HCT116 (cell line): ENCODE measurements at places on chromosomes 2 and 18. TPM values are rescaled to one million over a fixed set of nuclear protein-coding genes. Genes with fewer than 3 reads are reported as not detected.

KIAA2012 gene
- not detected for total RNA-seq

RAD51AP2 gene
- 0.10 TPM for total RNA-seq

CFAP65 gene
- 0.52 TPM for total RNA-seq

PID1 gene
- total RNA-seq: 0.15 TPM

TRIM54 gene
- 2.0 TPM for total RNA-seq

GRCh38 chr2:219448776-219449341 is 14.2 kb downstream of the SPEG start:
- H3K27ac ChIP-seq: no peak overlapping the region
- H3K27me3 ChIP-seq: no peaks in the 10 kb centered on the region
- no peak for DNase-seq
- no peaks in the 10 kb centered on the region for H3K36me3 ChIP-seq
- H3K4me1 ChIP-seq: peaks cover 24% of the 10 kb centered on the region

- H3K4me1 ChIP-seq: peaks cover 7% of the 10 kb centered on the region
- no peak overlapping the region for H3K4me3 ChIP-seq
- DNase-seq: no peak
- no peaks in the 10 kb centered on the region for H3K27me3 ChIP-seq
- no peaks in the 10 kb centered on the region for H3K36me3 ChIP-seq
- no peak overlapping the region for H3K27ac ChIP-seq
Measured at GRCh38 chr2:200617156-200618053, 31.6 kb downstream of the AOX1 start.

GRCh38 chr18:159037-159652 is 788 bp downstream of the USP14 start:
- peaks cover 2% of the 10 kb centered on the region; the same call in 1 of the 2 replicates for H3K36me3 ChIP-seq
- no peaks in the 10 kb centered on the region for H3K4me1 ChIP-seq
- no peaks in the 10 kb centered on the region for H3K27me3 ChIP-seq
- no peak for DNase-seq

GRCh38 chr18:66760559-66760958 is 156.7 kb upstream of the CDH19 start:
- no peak for DNase-seq
- H3K36me3 ChIP-seq: no peaks in the 10 kb centered on the region
- no peaks in the 10 kb centered on the region for H3K4me1 ChIP-seq
- no peaks in the 10 kb centered on the region for H3K27me3 ChIP-seq

DNA sequence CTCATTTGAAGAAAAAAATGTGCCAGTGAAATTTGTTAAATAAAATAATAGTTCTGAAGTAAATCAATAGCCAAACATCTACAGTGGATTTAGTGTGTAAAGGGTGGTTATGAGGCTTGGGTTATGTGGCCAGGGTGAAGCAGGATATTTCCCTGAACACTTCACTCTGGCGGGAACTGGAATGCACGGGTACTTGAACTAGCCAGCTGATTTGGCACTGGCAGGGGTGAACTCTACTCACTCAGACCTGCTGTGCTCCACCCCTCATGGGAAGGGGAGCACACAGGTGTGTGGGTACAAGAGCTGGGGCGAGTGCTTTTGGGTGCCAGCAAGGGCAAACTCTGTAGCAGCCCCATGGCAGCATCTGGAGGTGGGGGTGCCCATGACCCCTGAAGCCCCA is 278.2 kb downstream of the CALCRL start:
- no peak overlapping the region for H3K27ac ChIP-seq
- H3K4me3 ChIP-seq: no peak overlapping the region
- no peaks in the 10 kb centered on the region for H3K27me3 ChIP-seq
- DNase-seq: no peak

GRCh38 chr2:177187631-177188312 is 24.8 kb upstream of the HNRNPA3 start:
- H3K4me1 ChIP-seq: peaks cover 20% of the 10 kb centered on the region
- H3K27me3 ChIP-seq: no peaks in the 10 kb centered on the region
- no peak overlapping the region for H3K4me3 ChIP-seq
- DNase-seq: peak; percentile 45

GRCh38 chr2:29269765-29270109 is 154.5 kb downstream of the CLIP4 start:
- H3K27me3 ChIP-seq: peaks cover 17% of the 10 kb centered on the region; the same call in 1 of the 2 replicates
- no peaks in the 10 kb centered on the region for H3K36me3 ChIP-seq
- no peak overlapping the region for H3K27ac ChIP-seq
- no peak for DNase-seq

DNA sequence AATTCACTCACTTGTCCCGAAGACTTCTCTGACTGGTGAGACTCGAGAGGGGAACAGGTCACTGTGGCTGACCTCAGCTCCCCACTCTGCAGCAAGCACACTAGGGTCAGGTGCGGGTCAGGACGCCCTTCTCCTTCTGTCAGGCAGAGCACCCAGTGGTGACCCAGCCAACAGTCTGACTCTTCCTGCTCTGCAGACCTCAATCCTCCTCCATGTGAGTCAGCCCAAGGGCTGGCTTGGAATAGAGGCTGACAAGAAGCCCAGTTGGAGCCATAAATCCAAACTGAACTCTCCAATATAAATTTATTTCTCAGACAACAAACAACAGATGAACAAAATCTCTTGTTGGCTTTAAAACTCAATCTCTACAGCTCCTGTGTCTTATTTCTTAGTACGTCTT is 253.1 kb downstream of the SH3BP4 start:
- no peak for DNase-seq
- H3K4me1 ChIP-seq: no peaks in the 10 kb centered on the region
- no peak overlapping the region for H3K4me3 ChIP-seq
- H3K27ac ChIP-seq: no peak overlapping the region
- H3K36me3 ChIP-seq: no peaks in the 10 kb centered on the region
- H3K27me3 ChIP-seq: 0 out of 2 replicates have a peak, but pooled peaks cover 6% of the 10 kb centered on the region

GRCh38 chr18:69885841-69886531 is 61.7 kb downstream of the CD226 start:
- H3K36me3 ChIP-seq: no peaks in the 10 kb centered on the region
- no peaks in the 10 kb centered on the region for H3K4me1 ChIP-seq
- H3K4me3 ChIP-seq: no peak overlapping the region
- no peaks in the 10 kb centered on the region for H3K27me3 ChIP-seq
- H3K27ac ChIP-seq: no peak overlapping the region

- DNase-seq: no peak
- no peak overlapping the region for H3K4me3 ChIP-seq
- peaks cover 19% of the 10 kb centered on the region for H3K4me1 ChIP-seq
- H3K27me3 ChIP-seq: no peaks in the 10 kb centered on the region
- H3K27ac ChIP-seq: no peak overlapping the region
- no peaks in the 10 kb centered on the region for H3K36me3 ChIP-seq
Measured at GRCh38 chr2:239440511-239440959, 39.7 kb upstream of the HDAC4 start.

- no peaks in the 10 kb centered on the region for H3K36me3 ChIP-seq
- no peak for DNase-seq
- peak overlapping the region; percentile 91 for H3K27ac ChIP-seq
- H3K4me1 ChIP-seq: peaks cover 11% of the 10 kb centered on the region
Measured at GRCh38 chr2:96816836-96817702, 1.0 kb downstream of the CNNM3 start.

DNA sequence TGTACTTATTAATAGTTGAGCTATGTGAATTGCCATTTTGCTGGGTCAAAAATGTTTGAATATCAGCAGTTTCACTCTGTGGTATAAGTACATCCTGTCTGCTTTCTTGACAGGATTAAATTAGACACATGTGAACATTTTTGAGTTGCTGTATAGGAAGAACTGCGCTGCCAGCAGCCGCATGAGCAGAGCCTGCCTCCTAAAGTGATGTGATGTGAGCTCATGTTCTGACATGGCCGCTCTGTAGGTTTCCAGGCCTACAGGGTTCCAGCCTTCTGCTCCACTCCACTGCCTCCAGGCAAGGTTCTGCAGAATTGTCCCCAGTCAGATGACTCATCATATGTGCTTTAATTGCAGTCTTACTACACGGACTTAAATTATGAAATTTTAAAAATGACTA is 119.7 kb upstream of the NFATC1 start:
- no peaks in the 10 kb centered on the region for H3K27me3 ChIP-seq
- H3K27ac ChIP-seq: no peak overlapping the region
- no peak for DNase-seq
- H3K4me1 ChIP-seq: no peaks in the 10 kb centered on the region
- H3K36me3 ChIP-seq: no peaks in the 10 kb centered on the region
- no peak overlapping the region for H3K4me3 ChIP-seq

DNA sequence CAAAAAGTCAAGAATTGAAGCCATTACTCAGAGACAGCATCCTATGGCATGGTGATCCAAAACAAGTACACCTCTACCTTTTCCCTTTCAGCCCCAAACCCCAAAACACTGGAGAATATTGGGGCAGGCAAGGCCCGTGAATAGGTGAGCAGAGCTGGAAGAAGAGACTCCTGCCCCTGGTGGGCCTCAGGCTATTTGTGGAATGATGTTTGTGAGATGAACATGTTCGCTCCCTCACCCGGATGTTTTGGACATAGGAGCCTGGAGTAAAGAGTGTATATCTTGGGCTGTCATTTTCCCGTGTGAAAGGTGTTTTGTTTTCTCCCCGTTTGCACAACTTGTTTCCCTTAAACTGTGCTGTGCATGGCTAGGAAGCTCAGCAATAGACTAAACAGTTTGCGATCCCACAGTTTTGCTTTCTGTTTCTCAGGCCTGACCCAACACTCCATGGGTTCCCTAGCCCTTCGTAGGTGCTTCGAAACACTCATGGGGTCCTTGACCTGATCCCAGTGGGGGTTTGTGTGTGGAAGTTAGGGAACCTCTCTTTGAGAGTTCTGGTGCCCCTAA is 136.5 kb upstream of the TNP1 start:
- peaks cover 63% of the 10 kb centered on the region for H3K27me3 ChIP-seq
- H3K27ac ChIP-seq: no peak overlapping the region
- no peak for DNase-seq
- H3K36me3 ChIP-seq: no peaks in the 10 kb centered on the region
- no peak overlapping the region for H3K4me3 ChIP-seq
- no peaks in the 10 kb centered on the region for H3K4me1 ChIP-seq

DNA sequence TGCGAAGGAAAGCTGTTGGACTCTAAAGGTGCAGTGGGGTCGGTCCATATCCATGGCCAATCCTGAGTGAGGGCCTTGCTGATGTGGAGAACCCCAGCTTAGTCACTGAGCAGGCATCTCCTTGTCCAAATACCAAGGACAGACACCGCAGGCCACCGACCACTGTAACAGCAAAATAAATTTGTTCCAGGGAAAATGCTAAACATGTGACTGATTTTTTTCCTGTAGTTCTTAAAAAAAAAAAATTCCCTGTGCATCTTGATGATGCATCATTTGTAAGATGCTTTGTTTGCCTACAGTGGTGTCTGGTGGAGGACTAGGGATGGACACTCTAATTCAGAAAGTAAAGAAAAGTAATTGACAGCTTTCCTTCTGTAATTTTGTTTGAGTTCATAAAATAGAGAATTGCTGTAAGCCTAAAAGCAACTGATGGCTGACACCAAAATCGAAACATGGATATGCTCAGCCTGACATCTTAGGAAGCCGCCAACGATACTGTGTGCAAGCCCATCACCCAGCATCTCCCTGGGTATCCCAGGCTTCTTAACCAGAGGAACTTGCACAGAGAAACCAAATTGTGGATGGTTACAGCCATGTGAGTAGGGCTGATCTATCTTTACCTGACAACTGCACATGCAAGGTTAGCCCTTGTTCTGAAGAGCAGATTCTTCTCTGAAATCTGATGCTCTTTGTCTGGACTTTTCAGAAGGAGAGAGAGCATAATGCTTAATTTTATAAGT is 188.6 kb downstream of the ARL4C start:
- H3K36me3 ChIP-seq: no peaks in the 10 kb centered on the region
- no peaks in the 10 kb centered on the region for H3K4me1 ChIP-seq
- H3K4me3 ChIP-seq: no peak overlapping the region
- no peak overlapping the region for H3K27ac ChIP-seq
- DNase-seq: no peak
- H3K27me3 ChIP-seq: no peaks in the 10 kb centered on the region

DNA sequence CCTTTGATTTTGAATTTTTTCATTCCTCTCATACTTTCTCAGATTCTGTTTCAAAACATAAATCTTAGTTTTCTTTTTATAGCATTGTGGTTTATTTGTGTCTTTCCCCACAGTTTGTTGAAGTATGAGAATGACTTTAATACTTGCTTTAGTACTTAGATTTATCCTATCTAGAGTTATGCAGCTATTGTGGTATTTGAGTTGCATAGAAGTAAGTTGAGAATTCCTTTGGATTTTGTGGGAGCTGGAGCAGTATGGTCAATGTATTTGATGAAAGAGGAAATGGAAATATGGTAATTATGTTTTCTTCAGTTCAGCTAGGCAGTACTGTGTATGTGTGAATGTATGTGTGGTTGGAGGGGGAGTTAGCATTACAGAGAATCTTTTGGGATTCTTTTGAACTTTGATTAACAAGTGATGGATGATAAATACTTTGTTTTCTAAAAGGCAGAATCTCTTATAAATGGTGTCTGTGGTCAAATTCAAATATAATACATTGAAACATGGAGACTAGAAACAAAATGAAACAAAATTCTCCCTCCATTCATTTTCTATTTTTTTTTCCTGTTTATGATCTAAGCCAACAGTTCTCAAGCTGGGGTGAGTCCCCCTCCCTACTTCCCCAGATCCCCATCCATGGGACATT is 3.0 kb downstream of the ACVR2A start:
- peaks cover 6% of the 10 kb centered on the region; the same call in 1 of the 2 replicates for H3K4me1 ChIP-seq
- no peak for DNase-seq
- no peaks in the 10 kb centered on the region for H3K36me3 ChIP-seq
- no peak overlapping the region for H3K4me3 ChIP-seq
- no peak overlapping the region for H3K27ac ChIP-seq
- no peaks in the 10 kb centered on the region for H3K27me3 ChIP-seq

- no peak for DNase-seq
- H3K27ac ChIP-seq: no peak overlapping the region
- no peaks in the 10 kb centered on the region for H3K4me1 ChIP-seq
- no peaks in the 10 kb centered on the region for H3K27me3 ChIP-seq
- no peak overlapping the region for H3K4me3 ChIP-seq
Measured at GRCh38 chr2:151637271-151637781, 97.0 kb downstream of the NEB start.

- no peak for DNase-seq
- no peak overlapping the region for H3K27ac ChIP-seq
- peaks cover 15% of the 10 kb centered on the region; the same call in 1 of the 2 replicates for H3K4me1 ChIP-seq
- H3K4me3 ChIP-seq: peak overlapping the region; percentile 98
- H3K36me3 ChIP-seq: no peaks in the 10 kb centered on the region
- no peaks in the 10 kb centered on the region for H3K27me3 ChIP-seq
Measured at GRCh38 chr2:241313543-241314095, 1.9 kb downstream of the HDLBP start.

GRCh38 chr2:239821694-239822075 is 203.5 kb downstream of the NDUFA10 start:
- peaks cover 26% of the 10 kb centered on the region; the same call in 1 of the 2 replicates for H3K27me3 ChIP-seq
- H3K36me3 ChIP-seq: no peaks in the 10 kb centered on the region
- DNase-seq: no peak
- H3K4me1 ChIP-seq: peaks cover 15% of the 10 kb centered on the region; the same call in 1 of the 2 replicates
- no peak overlapping the region for H3K4me3 ChIP-seq
- no peak overlapping the region for H3K27ac ChIP-seq

DNA sequence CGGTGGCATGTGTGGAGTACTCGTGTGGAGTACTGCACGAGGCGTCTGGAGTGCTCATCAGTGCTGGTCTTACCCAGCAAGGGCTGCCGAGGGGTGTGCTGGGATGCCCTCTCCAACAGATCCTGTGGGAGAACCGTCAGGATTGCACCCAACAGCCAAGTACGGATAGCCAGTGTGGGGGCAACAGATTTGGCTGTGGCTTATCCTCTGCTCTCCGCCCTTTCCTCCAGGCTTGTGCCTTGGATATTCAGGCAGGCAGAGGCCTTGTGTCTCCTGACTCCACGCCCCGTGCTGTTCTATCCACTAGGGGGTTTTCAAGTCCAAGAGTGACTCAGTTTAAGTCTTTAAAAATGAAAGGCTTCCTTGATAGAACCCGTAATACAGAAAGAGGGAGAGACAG is 321.0 kb upstream of the HS6ST1 start:
- DNase-seq: no peak
- no peaks in the 10 kb centered on the region for H3K27me3 ChIP-seq
- no peak overlapping the region for H3K27ac ChIP-seq
- no peaks in the 10 kb centered on the region for H3K36me3 ChIP-seq
- H3K4me1 ChIP-seq: no peaks in the 10 kb centered on the region
